ENCODE measurements at places on chromosomes 16 and 17. TPM values are rescaled to one million over a fixed set of nuclear protein-coding genes. Genes with fewer than 3 reads are reported as not detected.

VWA3A gene
- 15.8 TPM for polyA plus RNA-seq

CCL7 gene
- not detected for polyA plus RNA-seq

HBA1 gene
- 24.0 TPM for polyA plus RNA-seq

PRSS53 gene
- 1.1 TPM for polyA plus RNA-seq

MYO15A gene
- 21.7 TPM for polyA plus RNA-seq

IRX3 gene
- polyA plus RNA-seq = 1.2 TPM

SDR42E2 gene
- polyA plus RNA-seq = 1.4 TPM

TBC1D3C gene
- 9.0 TPM for polyA plus RNA-seq

TBC1D3G gene
- polyA plus RNA-seq = 34.2 TPM

EIF3CL gene
- polyA plus RNA-seq = 59.6 TPM

KRTAP3-2 gene
- not detected for polyA plus RNA-seq

ATXN1L gene
- 36.8 TPM for polyA plus RNA-seq

LHX1 gene
- 0.51 TPM for polyA plus RNA-seq

CDH5 gene
- 23.8 TPM for polyA plus RNA-seq

LRRC3C gene
- 0.78 TPM for polyA plus RNA-seq

KRT16 gene
- polyA plus RNA-seq = not detected

MYL4 gene
- polyA plus RNA-seq = 19.3 TPM

SLC47A1 gene
- 39.8 TPM for polyA plus RNA-seq

ACE gene
- polyA plus RNA-seq = 216 TPM
